ENCODE measurements at places on chromosomes 6 and 20.

- DNase-seq = no peak
Measured at GRCh38 chr6:57127763-57128162, 37.8 kb downstream of the ZNF451 start.

GRCh38 chr6:117496383-117496990 is 14.0 kb downstream of the DCBLD1 start:
- DNase-seq = peak; percentile 53

DNA sequence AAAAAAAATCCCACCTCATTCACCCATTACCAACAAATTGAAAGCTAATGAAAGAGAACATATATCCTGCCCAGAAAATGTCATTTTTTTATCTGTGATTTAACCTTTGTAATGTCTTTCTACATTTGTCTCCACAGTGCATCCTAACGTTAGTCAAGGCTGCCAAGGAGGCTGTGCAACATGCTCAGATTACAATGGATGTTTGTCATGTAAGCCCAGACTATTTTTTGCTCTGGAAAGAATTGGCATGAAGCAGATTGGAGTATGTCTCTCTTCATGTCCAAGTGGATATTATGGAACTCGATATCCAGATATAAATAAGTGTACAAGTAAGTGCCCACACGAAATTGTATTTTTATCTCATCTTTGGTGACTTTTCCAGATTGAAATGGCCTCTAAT is 30.0 kb downstream of the RSPO3 start:
- DNase-seq = peak; percentile 53

DNA sequence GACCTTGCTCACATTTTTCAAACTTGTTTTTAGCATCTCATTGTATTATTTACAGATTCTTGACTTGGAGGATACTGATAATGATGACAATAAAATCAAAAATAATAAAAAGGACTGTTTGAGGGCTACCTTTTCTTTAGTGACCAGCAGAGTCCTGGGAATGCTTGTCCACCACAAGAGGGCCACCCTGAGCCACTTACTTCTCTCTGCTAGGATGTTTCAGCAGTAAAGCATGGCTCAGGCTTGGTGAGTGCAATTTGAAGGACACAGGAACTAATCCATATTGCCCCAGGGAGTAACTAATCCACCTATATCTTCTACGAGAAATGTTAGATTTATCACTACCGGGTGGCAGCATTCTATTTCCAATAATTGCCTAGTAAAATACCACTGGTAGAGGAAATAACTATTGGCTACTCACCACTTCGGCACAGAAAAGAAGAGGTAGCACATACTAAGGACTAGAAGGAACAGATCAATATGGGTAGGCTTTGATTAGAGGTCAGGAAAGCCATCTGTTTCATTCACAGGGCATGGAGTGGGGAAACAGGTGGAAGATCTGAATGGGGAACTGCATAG is 5.8 kb upstream of the KIAA0408 start:
- DNase-seq = peak; percentile 80

DNA sequence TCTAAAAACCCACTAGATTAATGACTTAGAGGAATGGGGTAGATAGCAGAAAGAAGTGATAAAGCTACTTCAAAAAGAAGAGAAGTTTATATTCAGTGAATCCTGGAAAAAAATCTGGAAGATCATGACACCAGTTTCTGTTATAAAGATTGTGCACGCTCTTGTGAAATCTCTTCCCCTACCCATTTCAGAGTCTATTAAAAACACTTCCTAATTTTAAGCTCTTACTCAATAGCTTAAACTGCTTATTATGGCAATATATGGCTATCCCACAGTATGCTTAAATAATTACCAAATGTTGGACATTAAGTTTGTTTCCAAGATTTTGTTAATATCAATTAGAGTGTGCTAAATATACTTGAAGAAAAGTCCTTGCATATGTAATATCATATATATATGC is 585.3 kb upstream of the MAN1A1 start:
- no peak for DNase-seq

DNA sequence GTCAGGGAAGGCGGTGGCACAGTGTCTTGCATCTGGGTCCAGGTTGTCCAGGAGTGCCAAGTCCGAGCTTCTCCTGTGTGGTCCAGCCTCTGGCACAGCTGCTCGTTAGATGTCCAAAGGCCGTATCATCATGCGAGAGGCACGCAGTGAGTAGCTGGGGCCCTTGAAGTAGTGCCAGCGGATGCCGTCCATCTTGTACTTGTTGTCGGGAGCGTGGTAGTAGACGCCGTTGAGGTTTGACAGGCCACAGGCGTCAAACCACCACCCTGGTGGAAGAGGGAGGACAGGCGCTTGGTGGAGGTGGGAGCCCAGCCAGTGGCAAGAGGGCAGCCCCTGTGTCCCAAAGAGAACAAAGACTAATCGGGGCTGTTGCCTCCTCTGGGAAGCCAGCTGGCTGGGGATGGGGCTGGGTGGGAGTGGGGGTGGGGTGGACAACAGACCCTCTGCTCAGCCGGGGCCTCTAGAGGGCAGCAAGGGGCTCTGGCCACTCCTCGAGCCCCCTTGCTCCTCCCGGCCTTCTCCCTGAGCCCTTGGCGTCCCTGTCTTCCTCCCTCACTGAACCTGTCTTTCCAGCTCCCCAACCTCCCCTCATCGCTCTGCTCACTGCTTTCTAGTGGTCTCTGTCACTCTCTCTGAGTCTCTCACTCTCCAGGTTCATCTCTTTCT is 39.5 kb downstream of the FAM110A start:
- no peak for DNase-seq

DNA sequence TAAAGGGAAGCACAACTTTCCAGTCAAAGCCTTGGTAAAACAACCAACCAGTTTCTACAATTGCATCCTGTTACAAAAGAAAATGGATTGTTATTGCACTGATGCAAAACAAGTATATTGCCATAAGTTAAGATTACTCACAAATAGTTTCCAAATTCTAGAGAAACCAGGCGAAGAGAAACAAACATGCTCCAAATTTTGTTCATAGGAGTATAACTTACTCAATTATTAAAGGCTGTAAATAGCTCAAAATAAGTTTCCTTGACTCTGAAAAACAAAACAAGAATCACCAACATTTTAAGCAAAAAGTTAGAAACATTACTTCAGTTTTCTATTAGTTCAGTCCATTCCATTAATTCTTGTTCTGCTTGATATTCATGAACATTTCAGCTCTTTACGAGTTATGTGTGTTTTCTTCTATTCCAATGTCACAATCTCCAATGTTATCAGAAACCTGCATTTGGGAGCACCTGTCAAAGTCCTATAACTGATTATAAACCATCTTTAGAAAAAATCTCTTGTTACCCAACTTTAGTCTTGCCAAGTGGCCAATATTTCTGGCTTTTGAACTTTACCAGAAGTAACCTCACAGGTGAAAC is 137.9 kb upstream of the THBS2 start:
- no peak for DNase-seq

DNA sequence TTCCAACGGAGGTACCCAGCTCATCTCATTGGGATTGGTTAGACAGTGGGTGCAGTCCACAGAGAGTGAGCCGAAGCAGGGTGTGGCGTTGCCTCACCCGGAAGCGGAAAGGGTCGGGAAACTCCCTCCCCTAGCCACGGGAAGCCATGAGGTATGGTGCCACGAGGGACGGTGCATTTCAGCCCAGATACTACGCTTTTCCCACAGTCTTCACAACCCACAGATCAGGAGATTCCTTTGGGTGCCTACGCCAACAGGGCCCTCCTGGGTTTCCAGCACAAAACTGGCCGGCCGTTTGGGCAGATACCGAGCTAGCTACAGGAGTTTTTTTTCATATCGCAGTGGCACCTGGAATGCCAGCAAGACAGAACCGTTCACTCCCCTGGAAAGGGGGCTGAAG is 46.9 kb downstream of the STXBP5 start:
- no peak for DNase-seq

- no peak for DNase-seq
Measured at GRCh38 chr6:75551367-75551952, 50.2 kb upstream of the SENP6 start.
